Stimulated activated naive CD4-positive, alpha-beta T cell (primary cell): ENCODE measurements at places on chromosomes 16 and 17.

DNA sequence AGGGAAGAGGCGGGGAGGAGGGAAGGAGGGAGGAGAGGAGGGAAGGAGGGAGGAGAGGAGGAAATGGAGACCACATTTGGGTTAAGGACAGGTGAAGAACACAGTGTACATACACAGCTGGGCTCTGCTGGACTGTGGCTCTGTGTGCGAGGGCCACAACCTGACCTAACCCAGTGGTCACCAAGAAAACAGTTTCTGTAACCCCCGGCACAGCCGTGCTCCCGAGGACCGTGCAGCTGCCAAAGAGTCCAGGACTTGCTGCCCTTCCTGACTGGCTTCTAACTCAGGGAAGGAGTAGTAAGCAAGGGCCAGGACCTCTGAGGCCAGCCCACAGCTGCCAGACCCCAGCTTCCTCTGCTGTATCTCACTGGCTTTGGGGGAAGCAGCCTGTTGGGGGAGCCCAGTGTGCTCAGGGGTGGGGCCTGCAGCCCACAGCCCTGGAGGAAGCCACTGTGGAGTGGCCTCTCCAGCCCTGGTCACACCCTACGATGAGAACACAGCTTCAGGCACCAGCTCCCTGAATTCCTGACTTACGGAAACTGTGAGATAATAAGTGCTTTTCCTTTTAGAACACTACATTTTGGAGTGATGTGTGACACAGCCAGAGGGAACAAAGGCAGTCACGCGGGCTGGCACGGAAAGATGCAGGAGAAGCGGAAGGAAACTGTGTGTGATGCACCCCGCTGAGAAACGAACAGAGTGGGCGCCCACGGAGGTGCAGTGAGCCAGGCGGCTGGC lies 32.3 kb downstream of the SLC7A5 start:
- no peak for DNase-seq

DNA sequence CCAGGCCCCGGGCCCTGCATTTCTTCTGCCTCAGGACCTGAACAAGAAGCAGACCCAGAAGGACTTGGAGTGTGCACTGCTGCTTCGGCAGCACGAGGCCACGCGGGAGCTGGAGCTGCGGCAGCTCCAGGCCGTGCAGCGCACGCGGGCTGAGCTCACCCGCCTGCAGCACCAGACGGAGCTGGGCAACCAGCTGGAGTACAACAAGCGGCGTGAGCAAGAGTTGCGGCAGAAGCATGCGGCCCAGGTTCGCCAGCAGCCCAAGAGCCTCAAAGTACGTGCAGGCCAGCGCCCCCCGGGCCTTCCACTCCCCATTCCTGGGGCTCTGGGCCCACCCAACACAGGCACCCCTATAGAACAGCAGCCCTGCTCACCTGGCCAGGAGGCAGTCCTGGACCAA lies 9.2 kb downstream of the HIRIP3 start:
- DNase-seq = no peak

DNA sequence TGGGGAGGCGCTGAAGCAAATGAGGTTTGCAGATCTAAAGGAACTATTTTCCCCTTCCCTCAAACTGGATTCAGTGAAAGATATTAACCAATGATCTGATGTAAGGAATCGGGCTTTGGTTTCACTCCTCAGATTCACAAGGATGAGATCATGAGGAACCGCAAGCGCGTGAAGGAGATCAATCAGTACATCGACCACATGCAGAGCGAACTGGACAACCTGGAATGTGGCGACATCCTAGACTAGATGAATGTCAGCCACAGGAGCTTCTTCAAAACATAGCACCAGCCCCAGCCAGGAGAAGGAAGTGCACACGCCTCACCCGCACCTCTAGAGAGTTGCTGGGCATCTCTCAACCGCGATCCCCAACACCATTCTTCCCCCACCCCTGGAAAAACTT lies 22.5 kb downstream of the ATPAF2 start:
- DNase-seq = no peak

GRCh38 chr16:86584071-86584685 lies 5.8 kb downstream of the FOXL1 start:
- DNase-seq = no peak

DNA sequence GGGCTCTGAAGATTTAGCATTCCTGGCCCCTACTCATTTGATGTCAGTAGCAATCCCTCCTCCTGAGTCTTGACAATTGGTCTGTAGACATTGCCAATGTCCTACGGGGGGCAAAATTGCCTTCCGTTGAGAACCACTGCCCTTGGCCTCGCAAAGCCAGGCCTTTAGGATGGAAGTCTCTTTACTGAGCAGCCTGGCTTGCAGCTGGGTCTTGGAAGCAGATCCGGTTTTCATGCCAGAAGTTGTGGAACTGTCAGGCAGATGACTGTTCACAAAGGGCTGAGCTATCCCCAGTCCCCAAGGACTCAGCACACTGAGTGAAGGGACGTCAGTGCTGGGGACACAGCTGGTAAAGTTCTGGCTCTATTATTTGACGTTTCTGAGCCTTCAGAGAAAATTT lies 83.2 kb downstream of the WSCD1 start:
- DNase-seq = no peak

DNA sequence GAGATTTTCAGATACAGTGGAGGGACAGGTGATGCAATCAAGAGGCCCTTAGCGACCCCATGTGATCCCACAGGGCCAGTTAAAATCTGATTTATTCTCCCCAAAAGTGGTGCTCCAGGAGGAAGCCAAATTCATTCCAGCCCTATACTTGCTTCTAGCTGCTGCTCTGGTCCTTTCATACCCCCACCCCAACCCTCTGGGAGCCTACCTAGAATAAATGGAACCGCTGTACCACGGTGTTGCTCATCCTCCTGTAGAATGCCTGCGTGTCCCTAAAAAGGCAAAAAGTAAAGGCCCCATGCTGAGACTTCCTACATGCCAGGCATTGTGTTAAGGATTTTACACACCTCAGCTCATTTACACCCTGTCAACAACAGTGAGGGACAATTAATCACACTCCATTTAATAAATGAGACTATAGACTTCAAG lies 2.0 kb upstream of the RASL10B start:
- no peak for DNase-seq

DNA sequence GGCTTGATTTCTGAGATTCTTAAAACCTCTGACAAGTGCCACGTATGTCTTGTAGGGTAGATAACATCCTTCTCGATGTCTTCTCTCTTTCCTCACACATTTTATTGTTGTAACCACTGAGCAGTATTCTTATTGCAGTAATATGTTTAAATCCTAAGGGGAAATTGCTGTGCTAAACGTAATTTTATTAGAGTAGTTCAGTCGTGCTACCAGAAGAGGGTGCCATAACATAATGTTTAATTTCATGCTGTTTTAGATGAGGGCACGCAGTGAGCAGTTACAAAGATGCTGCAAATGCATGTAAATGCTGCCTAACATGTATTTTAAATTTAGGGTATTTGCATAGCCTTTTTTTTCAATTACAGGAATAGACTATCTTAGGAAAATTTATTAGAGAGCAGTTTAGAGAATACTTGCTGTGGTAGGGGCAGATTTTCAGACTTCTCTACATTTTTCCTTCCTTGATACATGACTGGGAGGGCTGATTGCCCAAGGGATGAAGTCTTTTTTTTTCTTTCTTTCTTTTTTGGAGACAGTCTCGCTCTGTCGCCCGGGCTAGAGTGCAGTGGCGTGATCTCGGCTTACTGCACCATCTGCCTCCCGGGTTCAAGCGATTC lies 51.7 kb downstream of the GAN start:
- DNase-seq = peak; percentile 54

DNA sequence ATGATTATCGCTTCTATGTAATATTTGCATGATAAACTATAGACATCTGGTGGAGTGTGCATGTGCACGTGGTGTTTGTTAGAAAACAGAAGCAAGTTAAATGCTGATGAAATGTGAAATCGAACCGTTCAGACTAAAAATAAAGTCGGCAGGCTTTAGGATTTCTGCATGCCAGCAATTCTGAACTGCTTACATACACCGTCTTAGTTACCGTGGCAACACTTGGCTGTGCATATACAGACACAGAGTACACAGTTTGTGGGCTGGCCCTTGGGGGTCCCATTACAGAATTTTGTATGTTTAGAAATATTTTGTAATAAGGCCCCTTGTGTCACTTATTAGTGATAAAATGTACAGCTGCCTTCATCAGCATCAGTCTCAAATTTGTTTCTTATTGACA lies 605.5 kb downstream of the RBFOX1 start:
- no peak for DNase-seq

GRCh38 chr17:15377616-15378015 lies 36.2 kb upstream of the TEKT3 start:
- DNase-seq = no peak

DNA sequence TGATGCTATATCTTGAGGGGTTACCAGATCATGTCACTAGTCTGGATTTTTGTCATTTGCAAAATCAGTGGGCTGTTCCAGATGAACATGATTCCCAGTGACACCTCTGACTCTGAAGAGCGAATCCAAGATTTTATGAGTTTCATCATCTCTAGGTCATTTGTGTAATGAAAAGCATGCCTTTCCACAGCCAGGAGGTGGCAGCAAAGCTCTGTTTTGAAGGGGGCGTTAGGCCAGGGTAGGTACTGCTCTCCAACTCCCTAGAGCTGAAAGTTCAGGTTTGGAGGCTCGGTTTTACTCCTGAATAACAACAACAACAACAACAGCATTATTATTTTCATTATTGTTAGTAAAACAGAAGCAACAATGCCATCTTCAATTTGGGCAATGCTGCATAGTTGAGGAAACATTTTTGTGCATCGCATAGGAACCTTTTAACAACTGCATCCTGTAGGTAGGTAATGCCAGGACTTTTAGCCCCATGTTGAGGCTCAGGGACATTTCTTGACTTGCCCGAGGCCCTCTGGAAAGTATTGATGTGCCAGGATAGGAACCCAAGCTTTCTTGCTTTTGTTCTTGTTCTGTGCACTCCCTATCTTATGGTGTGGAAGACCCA lies 77.0 kb downstream of the MYH13 start:
- DNase-seq = no peak

DNA sequence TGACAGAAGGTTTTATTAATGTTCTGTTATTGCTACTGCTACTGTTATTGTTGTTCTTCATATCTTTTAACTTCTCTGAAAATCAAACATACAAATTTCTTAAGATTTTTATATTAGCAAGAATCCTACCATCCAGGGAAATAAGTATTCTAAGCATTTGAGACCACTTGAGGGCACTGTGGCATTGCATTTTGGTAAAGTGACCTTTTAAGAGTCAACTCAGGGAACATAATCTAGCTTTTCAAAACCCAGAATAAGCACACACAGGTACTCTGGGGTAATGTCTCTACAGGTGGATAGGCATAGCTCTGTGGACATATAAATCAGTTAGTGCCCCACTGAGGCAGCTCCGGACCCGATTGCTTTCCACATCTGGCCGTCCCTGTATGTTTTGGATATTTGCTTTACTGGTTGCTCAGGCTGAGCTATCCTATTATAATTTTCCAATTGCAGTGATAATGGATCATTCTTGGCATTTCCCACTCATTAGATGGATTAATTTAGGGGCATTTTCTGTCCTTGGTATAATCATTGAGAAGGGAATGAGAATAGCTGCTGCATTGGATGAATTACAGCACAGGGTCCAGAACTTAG lies 1425.1 kb upstream of the CDH8 start:
- DNase-seq = no peak

DNA sequence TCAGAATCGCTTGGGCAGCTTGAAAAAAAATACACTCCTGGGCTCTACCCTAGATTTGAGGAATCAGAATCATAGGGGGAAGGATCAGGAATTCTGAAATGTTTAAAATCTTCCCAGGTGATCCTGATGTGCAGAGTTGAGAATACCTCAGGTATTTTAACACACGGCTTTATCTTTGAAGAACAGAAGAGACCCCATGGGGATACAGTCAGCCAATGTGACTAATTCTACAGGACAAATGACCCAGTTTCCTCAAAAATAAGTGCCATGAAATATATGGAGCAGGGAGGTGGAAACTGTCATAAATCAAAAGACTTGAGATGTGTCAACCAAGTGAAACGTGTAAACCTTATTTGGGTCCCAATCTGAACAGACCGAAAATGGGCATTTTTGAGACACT lies 52.7 kb downstream of the CCDC42 start:
- no peak for DNase-seq

DNA sequence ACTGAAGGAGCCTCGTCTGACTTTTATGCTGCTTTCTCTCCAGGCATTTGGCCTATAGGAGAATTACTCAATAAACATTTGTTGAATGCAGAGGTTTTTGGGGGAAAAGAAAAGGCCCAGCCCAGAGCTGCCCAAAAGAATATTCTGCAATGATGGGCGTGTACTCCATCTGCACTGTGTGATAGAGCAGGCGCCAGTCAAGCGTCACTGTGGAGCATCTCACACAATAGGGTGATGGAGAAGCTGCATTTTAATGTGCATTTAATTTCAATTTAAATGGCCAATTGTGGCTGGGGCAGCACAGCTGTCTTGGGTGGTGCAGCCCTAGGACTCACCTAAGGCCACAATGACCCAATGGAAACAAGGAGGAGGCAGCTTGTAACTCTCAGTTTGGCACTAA lies 20.6 kb downstream of the GLYR1 start:
- DNase-seq = no peak

DNA sequence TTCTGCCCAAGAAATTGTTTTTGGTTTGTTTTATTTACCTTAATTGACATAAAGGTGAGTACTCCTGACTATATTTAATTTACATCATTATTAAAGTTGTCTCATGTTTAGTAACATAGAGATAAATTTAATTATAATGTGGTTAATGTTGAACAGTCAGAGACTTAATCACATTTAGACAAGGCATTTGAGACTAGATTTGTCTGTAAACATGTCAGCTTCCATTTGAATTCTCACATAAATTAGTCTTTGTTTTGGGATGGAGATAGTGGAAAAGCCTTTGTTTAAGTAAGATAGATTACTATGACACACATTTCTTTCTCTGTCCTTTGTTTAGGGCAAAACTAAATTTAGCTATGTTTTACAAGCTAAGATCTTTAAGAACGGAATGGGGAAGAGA lies 18.5 kb upstream of the BCAS3 start:
- DNase-seq = no peak

- peak; percentile 81 for DNase-seq
Measured at GRCh38 chr16:77211880-77212740, 12.9 kb downstream of the SYCE1L start.

DNA sequence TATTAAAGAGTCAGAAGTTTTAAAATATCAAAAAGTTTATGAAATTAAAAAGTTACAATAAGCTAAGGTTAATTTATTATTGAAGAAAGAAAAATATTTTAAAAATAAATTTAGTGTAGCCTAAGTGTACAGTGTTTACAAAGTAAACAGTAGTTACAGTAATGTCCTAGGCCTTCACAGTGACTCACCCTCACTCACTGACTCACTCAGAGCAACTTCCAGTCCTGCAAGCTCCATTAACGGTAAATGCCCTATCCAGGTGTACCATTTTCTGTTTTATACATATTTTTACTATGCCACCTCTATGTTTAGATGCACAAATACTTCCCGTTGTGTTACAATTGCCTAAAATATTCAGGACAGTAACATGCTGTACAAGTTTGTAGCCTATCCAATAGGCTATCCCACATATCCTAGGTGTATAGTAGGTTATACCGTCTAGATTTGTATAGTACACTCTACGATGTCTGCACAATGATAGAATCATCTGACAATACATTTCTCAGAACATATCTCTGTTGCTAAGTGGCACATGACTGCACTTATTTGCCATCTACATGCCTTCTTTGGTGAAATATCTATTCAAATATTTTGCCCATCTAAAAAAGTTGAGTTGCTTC lies 67.2 kb upstream of the WSB1 start:
- no peak for DNase-seq
